ENCODE measurements at places on chromosomes 6 and 20. TPM values are rescaled to one million over a fixed set of nuclear protein-coding genes. Genes with fewer than 3 reads are reported as not detected.

GRCh38 chr6:69988458-69989126 lies 122.2 kb downstream of the COL19A1 start:
- no peak for DNase-seq

- DNase-seq, result no peak
These were observed 12.7 kb upstream of the HLA-DRB1 start for GRCh38 chr6:32602383-32602782.

DNA sequence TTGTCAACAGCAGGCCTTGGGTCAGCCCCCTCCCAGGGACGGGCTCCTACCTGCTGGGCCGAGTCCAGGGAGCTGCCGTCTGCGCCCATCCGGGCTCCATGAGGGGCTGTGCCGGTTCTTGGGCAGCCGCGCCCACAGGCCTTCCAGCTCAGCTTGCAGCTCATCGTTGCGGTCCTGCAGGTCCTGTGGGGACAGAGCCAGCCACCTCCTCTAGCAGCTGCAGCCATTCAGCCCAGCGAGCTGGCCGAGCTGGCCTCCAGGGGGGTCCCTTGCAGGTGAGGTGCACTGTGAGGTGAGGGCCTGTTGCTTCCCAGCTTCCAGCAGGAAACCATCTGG lies 74.4 kb downstream of the GINS1 start:
- DNase-seq, result no peak

GRCh38 chr6:158660333-158660754 lies 10.5 kb downstream of the SYTL3 start:
- no peak for DNase-seq

DNA sequence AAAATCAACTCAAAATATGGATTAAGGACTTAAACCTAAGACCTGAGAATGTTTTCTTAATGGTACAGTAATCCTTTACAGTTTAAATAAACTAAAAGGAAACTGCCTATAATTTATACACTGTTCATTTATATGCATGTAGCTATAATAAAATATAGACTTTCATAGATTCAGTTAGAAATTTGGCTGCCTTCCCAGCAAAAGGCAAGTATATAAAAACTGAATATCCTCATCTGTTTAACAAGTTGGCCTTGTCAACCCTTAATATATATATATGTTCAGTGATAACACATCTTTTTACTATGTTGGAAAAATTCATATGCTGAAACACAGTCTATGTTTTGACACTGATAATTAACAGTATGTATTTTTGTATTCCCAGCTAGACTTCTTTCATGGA lies 123.1 kb downstream of the GRIK2 start:
- DNase-seq, result no peak

- no peak for DNase-seq
These were observed 7.2 kb downstream of the THBS2 start for GRCh38 chr6:169246445-169246844.

Gene RBBP8NL
- 3.9 TPM for polyA plus RNA-seq

- DNase-seq, result no peak
These were observed 27.1 kb upstream of the EMILIN3 start for GRCh38 chr20:41393705-41394066.

Gene HSP90AB1
- polyA plus RNA-seq, result 1,444 TPM

- DNase-seq, result no peak
These were observed 527.6 kb downstream of the CDKAL1 start for GRCh38 chr6:21061892-21062291.

DNA sequence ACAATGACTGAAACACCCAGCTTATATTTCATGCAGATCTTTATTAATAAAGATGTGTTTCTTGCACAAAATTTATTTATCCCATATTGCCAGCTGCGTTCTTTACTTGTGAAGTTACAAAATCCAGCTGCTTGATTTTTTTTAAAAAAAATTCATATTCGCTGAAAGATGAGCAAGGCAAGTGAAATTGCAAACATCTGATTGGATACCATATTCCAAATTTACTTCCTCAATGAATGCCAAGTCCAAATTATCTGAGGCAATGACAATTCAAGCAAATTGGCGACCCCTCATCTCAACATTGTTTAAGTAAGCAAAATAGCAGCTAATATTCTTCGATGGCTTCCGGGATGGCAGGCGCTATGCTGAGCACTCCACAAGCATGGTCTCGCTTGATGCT lies 37.7 kb downstream of the ZFP64 start:
- DNase-seq, result no peak

- no peak for DNase-seq
These were observed 42.6 kb downstream of the NCOA3 start for GRCh38 chr20:47544240-47544639.

Gene CEP162
- 26.4 TPM for polyA plus RNA-seq

GRCh38 chr20:49700411-49701185 lies 13.1 kb downstream of the B4GALT5 start:
- DNase-seq, result no peak

Gene UNC93A
- not detected for polyA plus RNA-seq

Gene ADGRF1
- polyA plus RNA-seq, result 0.45 TPM

DNA sequence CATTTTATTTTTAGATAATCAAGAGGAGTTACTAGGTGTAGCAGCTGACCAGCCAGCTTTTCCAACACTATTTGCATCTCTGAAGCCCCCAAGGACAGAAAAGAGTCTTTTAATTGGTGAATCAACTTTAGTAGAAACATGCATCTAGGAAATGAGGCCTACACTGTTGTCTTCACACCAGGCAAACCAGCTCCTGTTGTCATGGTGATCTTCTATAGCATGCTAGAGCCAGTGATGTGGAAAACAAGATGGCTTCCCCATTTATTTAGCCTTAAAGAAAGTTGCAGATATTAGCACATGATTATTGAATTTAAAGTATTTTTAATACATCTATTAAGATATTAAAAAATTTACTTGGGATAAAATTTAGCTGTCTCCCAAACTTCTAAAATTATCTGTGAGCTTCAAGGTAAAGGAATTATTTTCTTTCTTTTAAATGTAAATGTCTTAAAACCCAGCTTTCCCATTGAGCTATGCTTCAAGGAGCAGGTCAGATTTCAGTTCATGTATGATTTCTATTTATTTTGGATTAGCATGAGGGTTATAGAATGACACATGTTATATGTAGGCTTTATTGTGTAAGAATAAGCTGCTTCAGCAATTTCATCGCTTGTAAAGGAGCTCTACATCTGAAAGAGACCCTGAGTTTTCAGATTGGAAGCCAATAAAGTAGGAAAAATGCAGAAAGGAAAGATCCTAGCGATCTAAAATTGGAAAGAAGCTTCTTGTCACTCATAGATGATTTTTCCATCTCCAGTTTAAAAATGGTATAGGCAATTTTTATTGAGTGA lies 564.9 kb upstream of the CITED2 start:
- DNase-seq, result no peak

DNA sequence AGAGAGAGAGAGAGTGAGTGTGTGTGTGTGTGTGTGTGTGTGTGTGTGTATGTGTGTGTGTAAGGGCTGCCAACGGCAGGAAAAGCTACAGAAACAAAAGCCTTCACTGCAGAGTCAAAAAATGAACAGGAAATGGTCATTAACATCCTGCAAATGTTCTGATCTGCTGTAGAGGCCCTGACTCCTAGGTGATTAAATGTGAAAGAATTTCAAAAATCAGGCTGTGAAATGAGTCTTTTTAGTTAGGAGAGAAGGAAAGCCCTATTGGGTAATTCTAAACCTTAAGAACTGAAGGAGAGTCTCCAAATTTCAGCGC lies 166.5 kb upstream of the MYLIP start:
- no peak for DNase-seq

DNA sequence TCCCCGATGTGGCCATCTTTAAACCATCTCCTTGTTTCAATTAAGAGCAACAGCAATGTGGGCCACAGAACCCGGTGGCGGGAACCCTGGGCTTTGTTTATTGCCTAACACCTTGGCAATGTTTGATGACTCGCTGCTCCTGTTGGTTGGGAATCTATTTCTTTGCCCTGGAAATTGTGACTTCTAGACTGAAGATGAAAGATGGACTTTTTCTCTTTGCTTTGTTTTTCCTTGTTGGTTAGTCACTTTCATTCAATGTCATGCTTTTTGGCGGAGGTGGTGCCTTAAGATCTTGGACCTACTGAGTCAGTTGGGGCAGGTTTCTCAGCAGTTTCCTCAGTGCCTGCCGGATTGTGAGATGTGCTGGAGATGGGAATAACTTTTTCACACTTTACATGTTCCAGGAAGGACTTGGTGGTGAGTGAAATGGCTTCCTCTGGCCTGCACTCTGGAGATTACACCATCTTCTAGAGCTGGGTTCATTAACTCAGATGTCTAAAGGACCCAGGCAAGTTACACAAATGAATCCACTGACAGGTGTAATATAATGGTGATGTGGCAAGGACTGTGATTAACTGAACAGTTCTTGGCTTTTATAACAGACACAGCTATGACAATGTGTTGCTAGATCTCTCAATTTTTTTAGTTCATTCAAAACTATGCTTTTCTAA lies 56.3 kb downstream of the TSHZ2 start:
- no peak for DNase-seq

DNA sequence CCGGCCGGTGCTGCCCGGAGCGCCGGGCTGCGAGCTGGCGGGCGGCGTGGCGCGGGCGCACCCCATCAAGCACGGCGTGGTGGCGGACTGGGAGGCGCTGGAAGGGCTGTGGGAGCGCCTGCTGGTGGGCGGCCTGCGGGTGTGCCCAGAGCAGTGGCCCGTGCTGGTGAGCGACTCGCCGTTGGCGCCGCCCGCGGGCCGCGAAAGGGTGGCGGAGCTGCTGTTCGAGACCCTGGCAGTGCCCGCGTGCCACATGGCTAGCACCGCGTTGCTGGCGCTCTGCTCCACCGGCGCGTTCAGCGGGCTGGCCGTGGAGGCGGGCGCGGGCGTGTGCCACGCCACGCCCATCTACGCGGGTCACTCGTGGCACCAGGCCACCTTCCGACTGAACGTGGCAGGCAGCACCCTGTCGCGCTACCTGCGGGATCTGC lies 517 bp downstream of the ACTL10 start:
- no peak for DNase-seq

- DNase-seq, result no peak
These were observed 72.3 kb downstream of the CDYL start for GRCh38 chr6:4848382-4849068.

- DNase-seq, result no peak
These were observed 48.4 kb downstream of the GCNT2 start for GRCh38 chr6:10569392-10570127.

Gene SLC35F1
- 3.7 TPM for polyA plus RNA-seq

DNA sequence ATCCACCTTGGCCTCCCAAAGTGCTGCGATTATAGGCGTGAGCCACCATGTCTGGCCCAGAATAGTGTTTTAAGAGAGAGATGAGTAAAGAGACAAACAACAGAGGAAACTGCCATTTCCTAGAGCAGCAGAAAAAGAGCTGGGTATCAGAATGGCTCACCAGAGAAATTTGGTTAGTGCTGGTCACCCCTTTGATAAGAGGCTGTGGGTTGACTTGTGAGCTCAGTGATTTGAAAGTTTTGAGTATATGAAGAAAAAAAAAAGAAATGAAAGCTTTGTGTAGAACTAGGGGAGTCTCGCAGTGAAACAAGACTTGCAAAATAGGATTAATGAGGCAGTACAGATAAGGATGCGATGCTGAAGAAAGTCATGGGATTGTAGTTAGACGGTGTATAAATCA lies 29.6 kb downstream of the MGME1 start:
- no peak for DNase-seq

DNA sequence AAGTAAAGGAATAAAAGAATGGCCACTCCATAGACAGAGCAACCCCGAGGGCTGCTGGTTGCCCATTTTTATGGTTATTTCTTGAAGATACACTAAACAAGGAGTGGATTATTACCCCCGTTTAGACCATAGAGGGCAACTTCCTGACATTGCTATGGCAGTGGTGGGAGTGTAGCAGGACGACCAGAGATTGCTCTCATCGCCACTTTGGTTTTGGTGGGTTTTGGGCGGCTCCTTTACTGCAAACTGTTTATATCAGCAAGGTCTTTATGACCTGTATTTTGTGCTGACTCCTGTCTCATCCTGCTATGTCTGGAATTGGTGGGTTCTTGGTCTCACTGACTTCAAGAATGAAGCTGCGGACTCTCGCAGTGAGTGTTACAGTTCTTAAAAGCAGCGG lies 78.7 kb downstream of the C6orf52 start:
- no peak for DNase-seq

DNA sequence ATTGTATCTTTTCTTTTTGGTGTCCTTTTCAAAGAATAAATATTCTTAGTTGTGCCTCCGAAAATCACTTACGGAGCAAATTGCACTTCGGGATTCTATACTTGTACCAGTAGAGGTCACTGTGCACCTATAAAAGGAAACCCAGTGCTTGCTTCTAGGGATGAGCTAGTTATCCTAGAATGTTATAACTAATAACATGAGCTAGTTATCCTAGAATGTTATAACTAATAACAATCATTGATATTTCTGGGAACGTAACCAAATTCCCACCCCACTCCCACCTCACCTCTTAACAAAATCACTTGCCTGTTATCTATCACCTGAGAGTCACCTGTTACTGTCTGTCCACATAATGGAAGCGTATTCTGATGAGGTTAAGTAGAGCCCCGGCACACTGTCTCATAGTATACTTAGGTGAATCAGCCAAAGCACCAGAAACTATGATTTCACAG lies 126.9 kb upstream of the TIAM2 start:
- peak; percentile 39 for DNase-seq
